ENCODE measurements at places on chromosomes 12 and 14.

DNA sequence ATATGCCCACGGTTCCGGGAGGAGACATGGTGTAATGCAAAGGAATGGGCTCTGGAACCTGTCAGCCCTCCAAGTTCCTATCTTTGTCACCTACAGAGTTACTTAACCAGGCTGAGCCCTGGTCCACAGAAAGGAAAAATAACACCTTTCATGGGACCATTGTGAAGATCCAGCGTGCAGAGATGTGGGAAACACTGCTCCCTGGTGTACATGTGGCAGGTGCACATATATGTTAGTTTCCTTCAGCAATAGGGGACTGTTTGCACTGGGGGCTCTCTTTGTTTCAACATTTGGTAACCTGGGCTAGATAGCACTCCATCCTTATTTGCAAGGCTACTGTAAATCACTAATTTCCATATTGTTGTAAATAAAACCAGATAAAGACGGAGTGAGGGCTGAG lies 72.3 kb downstream of the ANO2 start:
- DNase-seq = no peak

- DNase-seq = no peak
Observed at GRCh38 chr12:95205016-95205624, 12.1 kb downstream of the FGD6 start.

DNA sequence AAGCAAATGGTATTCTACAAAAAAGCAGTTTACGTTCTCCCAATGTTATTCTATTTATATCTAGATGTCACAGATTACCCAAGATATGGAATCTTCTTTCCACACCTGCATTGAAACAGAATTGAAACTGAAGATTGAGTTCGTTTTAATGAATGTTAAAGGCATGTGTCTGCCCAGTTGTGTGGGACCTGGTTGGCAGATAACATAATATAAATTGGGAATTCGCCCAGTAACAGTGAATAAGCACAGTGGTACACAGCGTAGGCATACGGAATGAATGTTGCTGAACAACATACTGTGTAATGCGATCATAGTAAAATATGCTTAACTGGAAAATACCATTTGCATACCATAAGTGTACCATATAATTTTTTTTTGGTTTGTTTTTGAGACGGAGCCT lies 4.3 kb downstream of the KHNYN start:
- no peak for DNase-seq

- no peak for DNase-seq
Observed at GRCh38 chr12:53737093-53737808, 10.0 kb upstream of the CALCOCO1 start.

GRCh38 chr12:13079440-13079906 lies 24.0 kb downstream of the GSG1 start:
- DNase-seq = no peak

DNA sequence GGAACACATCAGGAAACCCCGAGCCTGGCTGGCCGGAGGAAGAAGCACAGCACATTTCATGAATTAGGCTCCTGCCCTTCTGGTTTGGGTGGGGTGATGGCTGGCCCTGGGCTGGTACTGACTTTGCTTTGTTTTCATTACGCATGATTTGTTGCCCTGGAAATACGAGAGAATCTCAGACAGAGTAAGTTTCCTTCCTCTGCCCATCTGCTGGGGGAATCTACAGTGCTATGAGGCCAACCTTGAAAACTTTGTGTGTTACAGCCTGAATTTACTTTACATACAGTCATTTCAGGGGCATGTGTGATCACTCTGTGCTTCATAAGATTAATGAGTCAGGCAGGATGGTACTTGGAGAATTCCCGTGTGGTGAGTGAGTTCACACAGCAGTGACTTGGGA lies 20.5 kb upstream of the SLC5A8 start:
- no peak for DNase-seq
